ENCODE measurements at places on chromosomes 7 and 10.
A peak's percentile ranks its signal among the peaks of the same experiment; 100 is the strongest.

- DNase-seq, result no peak
Observed at GRCh38 chr7:24704311-24704710, 53.0 kb downstream of the GSDME start.

DNA sequence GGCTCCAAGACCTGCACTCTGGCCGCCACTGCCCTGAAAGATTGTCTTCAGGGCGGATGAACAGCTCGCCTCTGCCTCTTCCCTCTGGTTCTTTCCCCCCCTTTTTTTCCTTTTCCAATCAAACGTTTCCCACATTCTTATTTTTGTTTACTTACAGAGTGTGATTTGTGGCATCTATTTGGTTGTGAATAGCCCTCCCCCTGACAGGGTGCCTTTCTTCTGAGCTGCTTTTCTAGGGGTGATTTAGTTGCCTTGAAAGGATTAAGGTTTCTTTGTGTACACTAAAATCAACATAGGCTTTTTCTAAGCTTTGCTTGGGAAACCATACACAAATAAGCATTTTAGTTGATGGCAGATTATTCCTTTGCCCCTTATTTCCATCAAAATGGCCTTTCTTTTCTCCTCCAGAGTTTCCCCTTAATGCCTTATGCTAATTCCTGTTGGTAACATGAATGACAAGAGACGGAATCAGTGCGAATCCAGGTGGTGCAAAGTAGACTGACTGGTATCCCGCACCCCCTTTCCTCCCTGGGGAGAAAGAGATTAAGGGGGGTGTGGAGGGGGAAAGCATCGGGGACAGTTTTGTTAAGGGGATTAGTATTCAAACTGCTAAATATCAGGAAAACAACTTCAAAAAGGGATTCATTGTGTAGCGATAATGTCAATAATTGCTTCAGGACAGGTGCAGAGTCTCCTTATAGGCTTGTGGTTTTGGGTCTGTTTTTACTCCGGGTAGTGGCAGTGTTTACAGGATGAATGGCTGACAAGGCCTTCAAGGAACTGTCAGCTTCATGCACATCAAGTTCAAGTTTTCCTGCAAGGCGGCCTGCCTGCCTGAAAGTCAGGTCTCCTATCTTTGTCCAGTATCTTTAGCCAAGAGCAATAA lies 431.6 kb upstream of the GALNT17 start:
- peak; percentile 62 for DNase-seq

DNA sequence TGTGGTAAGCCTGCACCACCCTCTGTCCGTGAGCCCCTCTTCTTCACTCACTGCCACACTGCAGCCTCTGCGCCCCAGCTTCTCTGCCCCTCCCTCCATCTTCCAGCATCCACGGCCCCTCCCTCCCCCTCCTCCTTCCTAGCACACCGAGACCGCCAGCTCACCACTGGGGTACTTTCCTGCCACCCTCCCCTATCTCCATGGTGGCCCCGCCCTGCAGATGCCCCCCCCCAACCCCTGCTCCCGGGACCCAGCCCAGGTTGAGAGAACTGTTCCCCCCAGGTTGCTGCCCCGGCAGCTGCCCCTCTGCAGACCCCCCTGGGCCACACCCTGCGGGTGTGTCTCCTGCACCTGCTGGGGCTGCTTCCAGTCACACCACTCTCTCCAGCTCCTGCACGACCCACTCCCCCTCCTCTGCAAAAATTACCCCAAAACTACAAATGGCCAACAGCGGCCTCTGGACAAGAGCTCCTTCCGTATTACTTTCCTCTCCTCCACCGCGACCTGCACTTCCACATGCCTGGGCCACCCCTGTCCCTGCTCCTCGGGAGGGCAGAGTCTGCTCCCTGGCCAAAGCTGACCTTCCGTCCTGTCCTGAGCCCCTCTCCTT lies 209.2 kb upstream of the PPP2R2D start:
- DNase-seq, result no peak

DNA sequence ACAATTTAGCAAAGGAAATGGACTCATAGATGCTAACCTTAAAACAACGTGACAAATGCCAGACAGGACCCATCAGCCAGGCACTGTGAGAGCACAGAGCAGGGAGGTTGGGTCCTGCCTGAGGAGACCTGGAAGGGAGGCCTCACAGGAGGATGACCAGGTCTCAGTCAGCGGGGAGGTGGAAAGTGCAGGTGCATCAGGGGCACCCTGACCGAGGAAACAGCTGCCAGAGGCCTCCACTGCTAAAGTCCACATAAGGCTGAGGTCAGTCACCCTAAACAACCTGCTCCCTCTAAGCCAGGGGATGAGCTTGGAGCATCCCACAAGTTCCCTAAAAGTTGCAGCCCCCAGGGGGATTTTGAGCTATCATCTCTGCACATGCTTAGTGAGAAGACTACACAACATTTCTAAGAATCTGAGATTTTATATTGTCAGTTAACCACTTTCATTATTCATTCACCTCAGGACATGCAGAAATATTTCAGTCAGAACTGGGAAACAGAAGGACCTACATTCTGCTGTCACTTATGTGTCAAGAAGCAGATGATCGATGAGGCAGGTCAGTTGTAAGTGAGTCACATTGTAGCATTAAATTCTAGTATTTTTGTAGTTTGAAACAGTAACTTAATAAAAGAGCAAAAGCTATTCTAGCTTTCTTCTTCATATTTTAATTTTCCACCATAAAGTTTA lies 157.6 kb upstream of the LANCL2 start:
- DNase-seq, result no peak

- no peak for DNase-seq
Observed at GRCh38 chr10:124640538-124641231, 103.5 kb downstream of the FAM53B start.

- no peak for DNase-seq
Observed at GRCh38 chr10:116538456-116538855, 7.3 kb upstream of the PNLIP start.
